ENCODE measurements at places on chromosomes 4 and X.

GRCh38 chr4:43864616-43865146, 583.9 kb downstream of the KCTD8 start:
- no peak for DNase-seq

GRCh38 chr4:113159942-113160545, 110.6 kb downstream of the ANK2 start:
- DNase-seq: no peak

- DNase-seq: peak; percentile 74
Observed at GRCh38 chrX:86047174-86047935, at the start of gene CHM. Gene CHM, minus strand, starts transcription at chrX:86047558. Its CDS starts 26 bp downstream, at chrX:86047532.

DNA sequence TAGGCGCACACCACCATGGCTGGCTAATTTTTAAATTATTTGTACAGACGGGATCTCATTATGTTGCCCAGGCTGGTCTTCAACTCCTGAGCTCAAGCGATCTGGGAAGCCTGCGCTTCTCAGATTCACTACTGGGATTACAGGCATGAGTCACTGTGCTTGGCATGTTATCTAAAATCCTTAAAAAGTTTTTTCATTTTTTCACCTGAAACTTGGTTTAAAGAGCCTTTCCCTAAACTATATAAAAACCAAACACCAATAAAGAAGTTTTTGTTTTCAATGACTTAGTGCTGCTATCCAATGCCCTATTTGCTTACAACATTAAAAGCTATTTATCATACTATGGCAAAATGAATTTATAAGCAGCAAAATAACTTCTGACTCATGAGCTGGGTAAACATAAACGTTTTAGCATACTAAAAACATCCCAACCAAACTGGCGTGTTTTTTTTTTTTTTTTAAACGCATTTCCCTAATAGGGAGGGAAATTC, 127.8 kb downstream of the UBE2K start:
- no peak for DNase-seq

- no peak for DNase-seq
Observed at GRCh38 chr4:146132445-146132844, 43.1 kb upstream of the LSM6 start.

- DNase-seq: no peak
Observed at GRCh38 chr4:29852537-29852936, 867.6 kb upstream of the PCDH7 start.

DNA sequence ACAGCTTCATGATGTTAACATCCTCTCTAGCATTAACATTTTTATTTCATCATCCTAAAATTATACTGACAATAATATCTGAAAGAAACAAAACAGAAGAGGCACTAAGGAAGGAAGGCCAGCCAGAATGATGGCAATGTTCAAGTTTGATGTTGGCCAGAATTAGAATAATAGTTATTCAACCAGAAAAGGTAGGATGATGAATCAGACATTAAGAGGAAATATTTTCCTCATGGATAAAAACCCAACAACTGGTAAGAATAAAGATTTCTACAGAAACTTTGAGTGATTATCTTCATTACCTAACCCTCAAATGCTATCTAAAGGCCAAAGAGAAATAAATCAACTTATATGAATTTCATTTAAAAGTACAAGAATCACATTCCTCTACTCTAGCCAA, 105.2 kb downstream of the PDE5A start:
- DNase-seq: no peak

- DNase-seq: no peak
Observed at GRCh38 chrX:20311505-20311904, 44.8 kb upstream of the RPS6KA3 start.

- DNase-seq: no peak
Observed at GRCh38 chr4:62235911-62236310, 1035.8 kb downstream of the ADGRL3 start.

GRCh38 chrX:40253771-40254170, 156.0 kb upstream of the BCOR start:
- DNase-seq: no peak

DNA sequence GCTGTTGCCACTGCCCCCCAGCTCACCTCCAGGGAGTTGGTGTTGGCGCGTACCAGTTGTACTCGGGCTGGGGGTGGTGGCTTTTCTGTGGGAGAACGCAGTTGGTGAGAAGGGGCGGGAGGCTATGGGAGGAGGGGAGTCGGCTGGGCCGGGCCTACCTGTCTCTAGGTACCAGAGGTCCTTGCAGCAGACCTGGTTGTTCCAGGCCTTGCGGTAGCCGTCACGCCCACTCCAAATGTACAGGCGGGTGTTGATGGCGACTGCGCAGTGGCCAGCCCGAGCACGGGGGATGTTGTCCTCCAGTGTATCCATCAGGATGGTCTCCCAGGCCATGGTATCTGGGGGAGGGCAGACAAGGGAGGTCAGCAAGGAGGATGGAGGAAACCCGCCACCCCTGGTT, 11.5 kb downstream of the HCFC1 start:
- no peak for DNase-seq

DNA sequence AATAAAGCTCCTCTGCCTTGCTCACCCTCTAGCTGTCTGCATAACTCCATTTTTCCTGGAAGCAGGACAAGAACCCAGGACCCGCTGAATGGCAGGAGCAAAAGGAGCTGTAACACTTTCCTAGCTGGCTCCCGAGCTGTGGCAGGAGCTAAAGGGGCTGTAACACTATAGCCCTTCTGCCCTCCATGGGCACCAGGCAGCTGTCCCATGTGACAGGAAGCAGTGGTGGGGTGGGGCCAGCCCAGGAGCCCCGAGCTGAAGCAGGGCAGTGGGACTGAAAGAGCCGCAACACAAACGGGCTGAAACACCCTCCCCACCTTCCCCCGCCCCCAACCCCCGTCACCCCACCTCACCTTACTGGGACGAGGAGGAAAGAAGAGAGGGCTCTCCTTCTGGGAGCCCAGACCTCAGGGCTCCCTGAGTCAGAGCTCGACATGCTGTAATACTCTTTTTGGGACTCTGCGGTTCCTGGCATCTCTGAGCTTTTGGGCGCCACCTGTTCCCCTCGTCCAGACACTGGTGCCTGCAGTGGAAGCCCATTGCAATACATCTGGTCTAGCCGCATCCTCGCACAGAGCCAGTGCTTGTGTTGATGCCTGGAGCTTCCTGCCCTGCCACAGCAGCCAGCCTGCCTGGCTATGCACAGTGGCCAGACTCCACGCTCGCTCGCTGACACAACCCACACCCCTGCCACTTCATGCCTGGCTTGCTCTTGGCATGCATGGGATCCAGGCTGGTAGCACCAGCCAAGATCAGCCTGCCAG, 39.4 kb downstream of the PPM1K start:
- DNase-seq: peak; percentile 66

- DNase-seq: no peak
Observed at GRCh38 chrX:123570011-123570590, 162.8 kb downstream of the THOC2 start.

DNA sequence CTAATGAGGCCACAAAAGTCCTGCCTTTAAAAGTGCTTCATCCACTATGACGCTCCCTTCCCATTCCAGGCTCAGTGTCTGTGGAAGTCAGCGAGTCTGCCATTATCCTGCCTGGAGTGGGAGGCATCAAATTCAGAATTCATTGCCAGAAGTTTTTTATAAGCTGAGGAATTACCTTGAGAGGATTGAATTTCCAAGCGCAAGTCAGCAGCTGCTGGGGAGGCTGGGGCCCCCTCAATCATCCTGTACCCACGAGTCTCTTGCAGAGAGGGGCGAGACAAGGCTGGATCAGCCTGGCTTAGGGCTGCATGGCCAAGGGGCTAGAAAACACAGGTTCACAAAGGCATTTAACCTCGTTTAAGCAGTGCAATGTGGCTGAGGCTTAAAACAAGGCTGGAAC, 170.5 kb upstream of the NOCT start:
- no peak for DNase-seq

DNA sequence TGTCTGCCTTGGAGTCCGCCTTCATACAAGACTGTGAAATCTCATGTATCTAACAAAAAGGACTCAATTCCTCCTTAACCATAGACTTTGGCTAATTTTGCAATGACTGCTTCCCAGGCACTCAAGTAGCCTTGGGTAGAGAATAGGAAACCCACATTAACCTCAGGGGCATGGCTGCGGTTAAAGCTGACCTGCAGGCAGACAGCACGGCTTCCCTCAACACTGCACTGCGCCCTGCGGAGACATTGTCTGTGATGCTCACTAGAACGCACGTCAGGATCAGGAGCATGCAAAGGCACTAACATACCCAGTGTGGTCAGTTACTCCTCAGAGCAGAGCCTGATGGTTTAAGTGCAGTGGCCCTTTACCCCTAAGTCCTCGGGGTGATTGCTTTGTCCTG, 10.3 kb upstream of the GPR143 start:
- DNase-seq: no peak

DNA sequence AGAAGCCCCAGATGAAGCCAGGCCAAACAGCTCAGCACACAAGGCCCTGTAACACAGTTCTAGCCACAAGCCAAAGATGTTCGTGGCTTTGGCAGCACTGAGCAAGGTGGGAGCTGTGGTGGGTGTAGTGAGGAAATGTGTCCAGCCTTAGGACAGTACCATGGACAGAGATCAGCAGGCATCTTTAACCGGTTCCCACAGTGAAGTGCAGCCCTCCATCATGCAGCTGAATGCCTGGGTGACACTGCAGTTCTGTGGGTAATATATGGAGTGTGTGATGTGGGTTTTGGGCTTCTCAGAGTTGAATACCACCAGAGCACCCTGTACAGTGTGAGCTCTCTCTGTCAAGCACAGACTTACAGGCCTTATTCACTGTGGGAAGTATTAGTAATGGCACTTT, 6.0 kb upstream of the NEXMIF start:
- DNase-seq: peak; percentile 22

DNA sequence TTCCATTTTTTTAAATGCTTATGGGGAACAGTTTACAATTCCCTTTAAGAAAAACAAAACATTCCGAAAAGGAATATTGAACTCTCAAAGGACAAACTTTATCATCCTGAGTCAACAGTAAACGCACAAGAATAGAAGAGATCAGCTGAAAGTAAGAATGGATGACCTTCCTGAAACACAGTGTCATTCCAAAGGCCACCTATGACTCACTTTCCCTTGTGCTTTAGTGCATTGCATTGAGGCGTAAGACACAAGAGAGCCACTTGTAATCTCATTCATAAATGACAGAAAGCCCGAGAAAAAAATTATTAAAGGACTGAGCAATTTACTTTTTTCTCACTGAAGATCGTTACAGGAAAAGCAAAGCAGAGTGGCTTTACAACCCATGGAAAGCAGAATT, 1062.4 kb upstream of the DIAPH2 start:
- DNase-seq: no peak

- no peak for DNase-seq
Observed at GRCh38 chr4:139915037-139915436, 238.9 kb downstream of the MAML3 start.

DNA sequence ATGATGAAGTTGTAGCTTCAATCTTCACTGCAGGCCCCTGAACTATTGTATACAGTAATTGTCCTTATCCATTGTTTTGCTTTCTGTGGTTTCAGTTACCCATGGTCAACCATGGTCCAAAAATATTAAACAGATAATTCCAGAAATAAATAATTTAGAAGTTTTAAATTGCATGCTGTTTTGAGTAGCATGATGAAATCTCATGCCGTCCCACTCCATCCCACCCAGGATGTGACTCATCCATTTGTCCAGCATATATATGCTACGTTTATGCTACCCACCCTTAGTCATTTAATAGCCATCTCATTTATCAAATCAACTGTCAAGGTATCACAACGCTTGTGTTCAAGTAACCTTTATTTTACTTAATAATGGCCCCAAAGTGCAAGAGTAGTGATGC, 34.5 kb downstream of the IQCM start:
- DNase-seq: no peak

DNA sequence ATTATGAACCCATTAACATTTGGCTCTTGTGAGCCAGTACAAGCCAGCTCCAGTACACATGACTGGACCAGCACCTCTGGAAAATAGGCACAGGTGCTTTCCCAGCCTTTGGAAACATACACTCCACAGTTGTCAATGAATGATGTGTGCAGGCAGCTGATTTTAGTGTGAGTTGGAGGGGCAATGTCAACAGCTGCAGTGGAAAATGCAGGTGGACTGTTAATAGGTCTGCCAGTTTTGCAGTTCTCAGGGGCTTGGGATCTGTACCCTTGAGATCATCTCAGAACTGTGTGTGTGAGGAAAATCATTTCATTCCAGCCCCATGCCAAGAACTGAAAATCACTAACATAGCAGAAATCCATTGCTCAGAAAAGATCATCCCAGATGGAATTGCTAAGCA, 81.7 kb upstream of the CHRDL1 start:
- no peak for DNase-seq

- DNase-seq: no peak
Observed at GRCh38 chrX:10628906-10629305, 8.5 kb upstream of the MID1 start.

DNA sequence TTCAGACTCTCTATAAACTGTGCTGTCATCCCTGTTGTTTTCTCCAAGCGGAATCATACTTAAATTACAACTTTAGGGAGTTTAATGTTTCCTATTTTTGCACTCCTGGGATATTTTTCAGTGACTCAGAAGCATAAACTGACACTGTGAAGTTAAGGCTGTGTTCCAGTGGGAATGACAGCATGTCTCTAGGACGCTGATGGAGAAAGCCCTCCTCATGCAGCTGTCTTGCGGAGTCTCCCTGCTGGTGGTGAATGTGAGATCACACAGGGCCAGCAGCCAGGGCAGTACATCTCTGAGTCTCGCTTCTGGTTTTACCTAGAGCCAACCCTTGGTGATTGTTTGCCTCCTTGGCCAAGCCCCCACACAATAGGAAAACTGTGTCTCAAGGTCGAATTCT, 53.3 kb downstream of the NFKB1 start:
- DNase-seq: no peak

DNA sequence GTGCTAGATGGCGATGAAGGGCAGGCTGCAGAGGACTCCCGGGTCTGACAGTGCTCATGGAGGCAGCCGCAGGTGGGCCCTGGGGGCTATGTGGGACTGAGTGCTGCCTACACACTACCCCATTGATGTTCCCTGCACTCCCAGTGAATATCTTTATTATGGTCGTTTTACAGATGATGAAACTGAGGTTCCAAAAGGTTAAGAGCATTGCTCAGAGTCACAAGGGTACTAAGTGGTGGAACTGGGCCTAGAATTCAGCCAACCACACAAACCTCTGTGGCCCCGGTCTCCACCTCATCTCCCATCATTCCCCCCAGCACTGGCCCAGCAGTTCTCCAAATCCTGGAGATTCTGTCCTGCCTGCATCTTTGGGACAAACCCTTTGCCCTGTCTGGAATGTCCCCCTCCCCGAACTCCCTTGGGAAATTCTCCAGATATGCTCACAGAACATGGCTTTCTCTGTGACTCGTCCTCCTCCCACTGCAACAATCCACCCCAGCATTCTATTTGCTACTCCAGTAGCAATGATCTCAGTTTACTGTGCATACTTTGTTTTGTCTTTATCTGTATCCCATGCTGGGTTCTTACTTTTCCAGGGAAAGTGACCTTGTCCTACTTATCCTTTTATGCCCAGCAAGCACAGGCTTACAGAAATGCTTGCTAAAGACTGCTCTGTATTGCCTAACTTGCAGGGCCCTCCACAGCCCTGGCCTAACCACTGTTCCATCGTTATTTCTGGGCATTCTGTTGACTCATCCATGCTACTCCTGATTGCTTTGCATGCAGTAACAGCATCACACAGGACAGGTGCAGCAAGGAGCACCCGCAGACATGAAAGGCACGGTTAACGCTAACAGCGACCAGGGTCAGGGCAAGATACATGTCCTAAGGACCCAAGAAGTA, 14.0 kb downstream of the PNMA6F start:
- DNase-seq: no peak
